ENCODE measurements at places on chromosomes 13 and 19.

GRCh38 chr13:39020853-39021462 is 16.9 kb downstream of the PROSER1 start:
- DNase-seq = no peak

- no peak for DNase-seq
Observed at GRCh38 chr13:109602356-109602755, 184.0 kb downstream of the IRS2 start.

DNA sequence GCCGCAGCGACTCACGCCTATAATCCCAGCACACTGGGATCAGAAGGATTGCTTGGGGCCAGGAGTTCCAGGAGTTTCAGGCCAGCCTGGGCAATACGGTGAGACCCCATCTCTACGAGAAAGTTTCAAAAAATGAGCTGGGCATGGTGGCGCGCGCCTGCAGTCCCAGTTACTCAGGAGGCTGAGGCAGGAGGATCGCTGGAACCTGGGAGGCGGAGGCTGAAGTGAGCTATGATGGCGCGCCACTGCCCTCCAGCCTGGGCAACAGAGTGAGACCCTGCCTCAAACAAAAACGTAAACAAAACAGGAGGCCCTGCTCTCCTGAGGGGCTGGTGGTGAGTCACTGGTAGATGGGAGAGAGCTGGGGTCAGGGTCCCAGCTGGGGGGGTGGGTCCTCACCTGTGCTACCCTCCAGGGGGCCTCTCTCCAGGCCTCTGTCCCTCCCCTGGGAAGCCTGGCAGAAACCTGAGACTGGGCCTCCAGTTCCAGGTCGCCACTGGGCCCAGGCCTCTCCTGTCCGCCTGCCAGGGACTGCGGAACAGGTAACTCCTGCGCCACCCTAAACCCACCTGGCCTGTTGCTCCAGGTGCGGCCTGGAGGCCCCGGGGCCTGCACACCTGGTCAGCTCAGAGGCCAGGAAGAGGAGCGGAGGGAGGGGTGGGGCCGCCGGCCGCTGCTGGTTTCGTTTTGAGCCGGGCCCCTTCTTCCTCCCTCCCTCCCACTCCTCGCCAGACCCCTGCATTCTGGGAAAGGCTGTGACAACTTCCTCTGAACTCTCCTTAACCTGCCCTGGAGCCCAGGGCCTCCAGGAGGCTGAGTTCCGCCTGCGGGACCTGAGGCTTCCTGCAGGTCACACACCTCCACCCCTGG is 17.2 kb upstream of the ZBTB7A start:
- DNase-seq = no peak

- DNase-seq = no peak
Observed at GRCh38 chr19:6660930-6661329, 9.0 kb downstream of the TNFSF14 start.

DNA sequence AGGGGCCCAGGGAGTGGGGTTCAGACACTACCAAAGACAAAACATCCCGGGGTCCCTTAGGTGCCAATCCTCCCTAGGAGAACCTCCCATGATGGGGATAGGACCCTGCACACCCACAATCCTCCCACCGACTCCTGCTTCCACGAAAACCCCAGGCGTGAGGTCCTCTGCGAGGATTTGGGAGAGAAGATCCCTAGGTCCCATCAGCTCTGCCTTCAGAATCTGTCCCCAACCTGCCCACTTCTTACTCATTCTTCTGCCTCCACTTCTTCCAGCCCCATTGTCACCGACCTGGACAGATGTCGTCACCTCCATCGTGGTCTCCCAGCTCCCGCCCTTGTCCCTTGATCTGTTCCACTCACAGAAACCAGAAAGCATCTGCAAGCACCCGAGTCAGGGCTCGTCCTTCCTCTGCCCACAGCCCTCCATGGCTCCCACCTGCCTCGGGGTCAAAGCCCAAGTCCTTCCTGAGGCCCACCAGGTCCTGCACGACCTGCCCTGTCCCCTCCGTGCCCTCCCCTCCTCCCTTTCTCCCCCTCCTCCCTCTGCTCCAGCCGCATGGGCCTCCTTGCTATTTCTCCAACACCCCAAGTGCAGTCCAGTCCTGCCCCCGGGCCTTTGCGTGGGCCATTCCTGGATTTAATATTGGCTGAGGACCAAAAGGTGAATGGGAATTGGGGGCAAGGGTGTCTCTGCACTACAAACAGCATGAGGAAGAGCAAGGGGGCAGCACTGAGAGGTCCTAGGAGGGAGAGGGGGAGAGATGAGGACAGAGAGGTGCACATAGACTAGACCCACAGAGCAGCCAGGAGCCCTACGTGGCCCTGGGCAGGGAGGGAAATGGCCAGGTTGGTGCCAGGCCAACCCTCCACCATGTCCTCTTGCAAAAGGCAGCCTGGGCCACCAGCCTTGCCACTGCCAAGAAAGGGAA is 51.3 kb downstream of the PTPRS start:
- DNase-seq = no peak

- no peak for DNase-seq
Observed at GRCh38 chr13:69644447-69644846, 463.2 kb upstream of the ATXN8OS start.

DNA sequence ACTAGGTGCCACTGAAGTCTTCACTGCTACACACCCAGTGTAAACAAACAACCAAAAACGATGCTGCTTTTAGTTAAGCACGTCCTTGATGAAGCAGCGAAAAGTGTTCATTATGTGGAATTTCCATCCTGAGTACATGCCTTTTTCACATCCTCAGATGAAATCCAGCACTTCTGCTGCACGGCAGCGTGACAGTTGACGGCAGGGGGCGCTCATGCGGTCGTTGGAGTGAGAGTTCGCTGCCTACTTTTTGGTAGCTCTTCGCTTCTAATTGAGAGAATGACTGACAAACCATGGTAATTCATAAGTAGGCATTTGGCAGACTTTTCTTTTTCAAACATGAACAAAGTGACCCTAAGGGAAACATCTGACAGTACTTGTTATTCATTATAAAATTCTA is 1124.9 kb downstream of the EFNB2 start:
- DNase-seq = peak; percentile 57

DNA sequence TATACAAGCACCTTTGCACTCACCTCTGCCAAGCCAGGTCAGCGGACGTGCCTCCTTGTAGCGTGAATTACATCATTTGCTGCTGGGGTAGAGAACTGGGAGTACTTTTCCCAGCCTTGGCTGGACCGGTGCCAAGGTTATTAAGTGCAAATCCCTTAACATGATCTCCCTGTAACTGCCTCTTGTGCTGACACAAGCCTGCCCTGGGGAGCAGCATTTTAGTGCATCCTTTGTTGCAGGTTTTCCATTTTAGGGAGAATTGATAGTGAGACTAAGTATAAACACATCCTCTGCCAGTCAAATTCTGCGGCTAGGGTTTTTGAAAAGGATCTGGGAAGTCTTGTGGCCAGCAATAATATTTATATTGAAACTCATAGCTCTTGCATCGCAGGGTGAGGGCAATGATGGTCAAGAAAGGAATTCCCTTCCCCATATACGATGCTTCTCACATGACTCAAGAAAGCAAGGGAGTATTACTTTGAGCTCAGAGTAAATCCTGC is 32.7 kb upstream of the DCLK1 start:
- no peak for DNase-seq

- DNase-seq = no peak
Observed at GRCh38 chr19:56351208-56351607, 36.6 kb upstream of the ZSCAN5A start.

GRCh38 chr13:109979228-109979627 is 192.8 kb upstream of the IRS2 start:
- no peak for DNase-seq

GRCh38 chr19:38974624-38975213 is 823 bp downstream of the FBXO17 start:
- no peak for DNase-seq

- DNase-seq = no peak
Observed at GRCh38 chr13:97259798-97260714, 37.9 kb downstream of the MBNL2 start.

DNA sequence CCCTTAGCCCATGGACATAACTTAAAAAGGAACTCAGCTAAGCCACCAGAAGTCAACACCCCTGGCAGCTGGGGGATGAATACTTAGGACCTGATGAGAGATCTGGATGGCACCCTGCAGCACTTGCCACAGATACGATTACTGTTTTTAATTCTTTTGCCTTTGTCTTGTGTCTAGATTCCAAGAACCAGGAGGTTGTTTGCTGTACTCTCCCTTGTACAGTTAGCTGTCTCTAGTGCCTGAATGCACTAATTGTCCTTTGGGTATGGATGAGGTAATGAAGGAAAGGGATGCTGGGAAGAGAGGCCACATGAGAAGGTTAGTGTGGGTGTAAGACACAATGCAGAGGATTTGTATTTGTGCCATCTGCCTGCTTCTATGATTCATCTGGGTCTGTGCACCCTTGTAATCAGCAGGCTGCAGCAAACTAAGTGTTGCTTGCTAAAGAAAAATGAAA is 385.8 kb downstream of the KCNRG start:
- no peak for DNase-seq

DNA sequence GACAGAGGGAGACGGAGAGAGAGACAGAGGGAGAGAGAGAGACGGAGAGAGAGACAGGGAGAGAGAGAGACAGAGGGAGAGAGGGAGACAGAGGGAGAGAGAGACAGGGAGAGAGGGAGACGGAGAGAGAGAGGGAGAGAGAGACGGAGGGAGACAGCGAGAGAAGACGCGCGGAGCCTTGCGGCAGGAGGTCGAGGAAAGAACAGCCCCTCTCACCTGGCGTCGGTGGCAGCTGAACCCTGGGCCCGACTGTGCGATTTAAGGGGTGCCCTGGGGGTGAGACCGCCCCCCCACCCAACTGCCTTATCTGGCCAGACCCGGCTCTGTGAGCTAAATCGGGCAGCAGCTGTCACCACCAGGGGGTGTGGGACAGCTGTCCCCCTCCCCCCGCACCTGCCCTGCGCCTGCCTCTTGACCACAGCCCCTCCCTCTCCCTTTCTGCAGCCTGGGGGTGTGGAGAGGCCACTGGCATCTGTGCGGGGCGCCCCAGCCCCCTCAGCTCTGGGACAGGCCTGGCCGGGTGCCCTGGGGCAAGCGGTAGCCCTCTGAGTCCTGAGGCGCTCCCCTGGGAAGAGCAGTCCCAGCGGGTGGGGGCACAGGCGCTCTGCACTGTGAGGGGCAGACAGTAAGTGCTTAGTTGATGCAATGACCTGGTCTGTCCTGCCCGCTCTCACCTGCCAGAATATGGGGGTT is 10.8 kb downstream of the JOSD2 start:
- no peak for DNase-seq

- DNase-seq = no peak
Observed at GRCh38 chr13:20713751-20714150, 10.3 kb downstream of the IL17D start.

DNA sequence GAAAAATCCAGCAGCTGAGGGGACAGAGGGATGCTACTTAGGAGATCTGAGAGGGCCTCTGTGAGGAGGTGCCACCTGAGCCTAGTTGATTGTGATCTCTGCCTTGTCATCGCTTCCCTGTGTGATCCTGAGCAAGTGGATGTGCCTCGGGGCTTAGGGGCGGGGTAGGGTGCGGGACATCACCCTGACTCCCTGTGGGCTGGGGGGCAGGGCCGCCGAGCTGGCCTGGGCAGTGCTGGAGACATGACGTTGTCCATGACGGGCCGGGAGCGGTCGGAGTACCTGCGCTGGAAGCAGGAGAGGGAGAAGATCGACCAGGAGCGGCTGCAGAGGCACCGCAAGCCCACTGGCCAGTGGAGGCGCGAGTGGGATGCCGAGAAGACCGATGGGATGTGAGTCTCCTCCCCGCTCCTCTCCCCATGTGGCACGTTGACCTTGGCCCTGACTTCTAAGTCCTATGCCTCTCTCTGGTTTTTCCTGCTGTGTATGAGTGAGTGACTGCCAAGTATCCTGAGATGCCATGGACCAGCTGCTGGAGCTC is 8.2 kb upstream of the INAFM1 start:
- no peak for DNase-seq

GRCh38 chr13:59261928-59262488 is 901.7 kb downstream of the DIAPH3 start:
- DNase-seq = peak; percentile 31

DNA sequence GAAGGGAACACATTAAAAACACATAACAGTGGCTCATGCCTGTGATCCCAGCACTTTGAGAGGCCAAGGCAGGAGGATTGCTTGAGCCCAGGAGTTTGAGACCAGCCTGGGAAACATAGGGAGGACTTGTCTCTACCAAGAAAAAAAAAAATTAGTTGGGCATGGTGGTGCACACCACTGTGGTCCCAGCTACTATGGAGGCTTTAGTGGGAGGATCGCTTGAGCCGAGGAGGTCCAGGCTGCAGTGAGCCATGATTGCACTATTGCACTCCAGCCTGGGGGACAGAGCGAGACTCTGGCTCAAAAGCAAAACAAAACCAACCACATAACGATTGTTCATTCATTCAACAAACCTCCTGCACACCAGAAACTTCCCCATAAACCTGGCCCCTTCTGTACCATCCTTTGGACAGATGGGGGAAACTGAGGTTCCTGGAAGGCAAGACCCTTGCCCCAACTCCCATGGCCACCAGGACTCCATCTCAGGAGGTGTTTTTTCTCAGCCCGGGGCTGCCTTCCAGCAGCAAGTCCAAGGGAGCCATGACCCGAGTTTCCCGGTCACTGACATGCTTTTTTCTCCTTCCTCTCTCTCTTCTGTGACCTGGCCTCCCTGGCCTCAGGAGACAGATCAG is 4.3 kb downstream of the FOSB start:
- DNase-seq = no peak

DNA sequence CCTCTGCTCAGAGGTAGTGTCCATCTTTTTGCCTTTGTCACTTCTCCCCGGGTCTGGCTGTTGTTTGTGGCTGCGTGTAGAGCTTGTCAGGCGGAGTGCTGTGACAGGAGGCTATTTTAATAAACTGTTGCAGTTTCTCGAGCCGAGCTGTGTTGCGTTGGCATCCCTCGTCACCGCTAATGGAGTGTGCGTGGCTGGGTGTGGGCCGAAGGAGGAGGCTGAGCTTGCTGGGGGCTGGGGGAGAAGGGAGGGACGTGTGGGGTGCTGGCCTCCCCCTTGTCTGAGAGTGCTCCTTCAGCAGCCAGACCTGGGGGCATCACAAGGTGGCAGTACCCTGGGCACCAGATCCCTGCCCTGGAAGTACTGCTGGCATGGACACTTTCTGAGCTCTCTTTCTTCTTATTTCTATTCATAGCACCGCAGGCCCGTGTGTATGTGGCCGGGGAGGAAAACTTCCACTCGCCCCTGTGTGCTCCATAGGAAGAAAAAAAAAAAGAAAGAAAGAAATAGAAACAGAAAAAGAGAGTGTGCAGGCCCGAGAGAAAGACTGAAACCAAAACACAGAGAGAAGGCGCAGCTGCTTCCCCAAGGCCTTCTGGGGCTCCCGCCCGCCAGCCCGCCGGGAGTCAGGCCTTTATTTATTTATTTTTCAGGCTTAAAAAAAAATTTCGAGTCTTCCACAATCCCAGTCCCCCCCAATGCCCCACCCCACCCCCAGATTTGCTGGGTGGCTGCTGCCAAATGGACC is 27.0 kb downstream of the NFIX start:
- DNase-seq = no peak

GRCh38 chr19:46722004-46722380 is 5.1 kb upstream of the PRKD2 start:
- no peak for DNase-seq

DNA sequence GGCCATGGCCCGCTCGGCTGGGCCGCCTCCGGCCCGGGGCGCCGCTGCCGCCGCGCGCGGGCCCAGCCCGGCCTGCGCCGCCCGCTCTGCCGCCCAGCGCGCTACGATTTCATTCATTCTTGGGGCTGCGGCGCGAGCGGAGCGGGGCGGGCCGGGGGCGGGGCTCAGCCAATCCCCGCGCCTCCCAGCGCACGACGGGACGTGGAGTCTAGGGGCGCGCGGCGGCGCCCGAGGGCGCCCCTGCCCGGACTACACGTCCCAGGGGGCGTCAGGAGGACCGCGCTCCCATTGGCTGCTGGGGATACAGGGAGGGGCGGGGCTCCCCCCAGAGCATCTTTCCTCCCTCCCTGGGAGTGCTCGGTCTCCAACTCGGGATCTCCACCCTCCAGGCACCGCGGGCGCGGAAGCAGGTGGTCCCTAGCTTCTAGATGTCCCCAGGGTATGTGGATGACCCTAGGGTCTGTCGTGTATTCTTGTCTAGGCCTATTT is 5.6 kb upstream of the DPF1 start:
- no peak for DNase-seq

Measured in iPS DF 6.9 (cell line).